ENCODE measurements at places on chromosomes 12 and 14.

DNA sequence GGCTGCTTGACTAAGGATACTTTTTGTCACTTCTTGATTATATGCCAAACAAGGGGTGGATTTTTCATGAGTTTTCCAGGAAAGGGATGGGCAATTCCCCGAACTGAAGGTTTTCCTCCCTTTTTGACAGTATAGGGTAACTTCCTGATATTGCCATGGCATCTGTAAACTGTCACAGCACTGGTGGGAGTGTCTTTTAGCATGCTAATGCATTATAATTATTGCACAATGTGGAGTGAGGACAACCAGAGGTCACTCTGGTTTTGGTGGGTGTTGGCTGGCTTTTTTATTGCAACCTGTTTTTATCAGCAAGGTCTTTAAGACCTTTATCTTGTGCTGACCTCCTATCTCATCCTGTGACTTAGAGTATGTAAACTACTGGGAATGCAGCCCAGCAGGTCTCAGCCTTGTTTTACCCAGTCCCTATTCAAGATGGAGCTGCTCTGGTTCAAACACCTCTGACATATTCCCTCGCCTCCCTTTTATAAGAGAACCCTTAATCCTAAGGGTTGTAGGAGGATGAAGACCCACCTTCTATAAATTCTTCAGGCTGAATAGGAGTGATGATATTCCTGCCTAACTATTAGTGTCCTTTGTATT lies 471.2 kb downstream of the ATP23 start:
- DNase-seq, result no peak

DNA sequence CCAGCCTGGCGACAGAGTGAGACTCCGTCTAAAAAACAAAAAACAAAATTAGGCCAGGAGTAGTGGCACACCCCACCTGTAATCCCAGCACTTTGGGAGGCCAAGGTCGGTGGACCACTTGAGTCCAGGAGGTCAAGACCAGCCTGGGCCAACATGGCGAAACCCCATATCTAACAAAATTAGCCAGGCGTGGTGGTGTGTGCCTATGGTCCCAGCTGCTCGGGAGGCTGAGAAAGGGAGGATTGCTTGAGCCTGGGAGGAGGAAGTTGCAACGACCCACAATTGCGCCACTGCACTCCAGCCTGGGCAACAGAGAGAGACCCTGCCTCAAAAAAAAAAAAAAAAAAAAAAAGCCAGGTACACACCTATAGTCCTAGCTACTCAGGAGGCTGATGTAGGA lies 37.0 kb downstream of the KDM2B start:
- DNase-seq, result no peak

DNA sequence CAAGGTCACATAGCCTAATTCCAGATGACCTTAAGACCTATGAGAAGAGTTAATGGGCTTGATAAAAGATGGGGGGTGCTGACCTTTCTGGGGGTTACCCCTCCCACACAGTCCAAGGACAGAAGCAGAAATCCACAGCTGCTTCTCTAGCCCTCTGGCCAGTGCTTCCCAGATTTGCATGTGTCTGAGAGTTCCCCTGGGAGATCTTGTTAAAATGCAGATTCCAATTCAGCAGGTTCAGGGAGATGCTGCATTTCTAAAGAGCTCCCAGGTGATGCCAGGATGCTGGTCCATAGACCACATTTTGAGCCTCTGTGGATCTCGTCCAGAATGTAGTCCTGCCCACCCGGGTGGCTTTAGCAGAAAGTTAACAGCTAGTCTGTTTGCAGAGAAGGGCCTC lies 82.1 kb downstream of the WSCD2 start:
- DNase-seq, result no peak

GRCh38 chr12:55610598-55610997 lies 26.1 kb upstream of the OR10P1 start:
- DNase-seq, result no peak

GRCh38 chr12:52022841-52023181 lies 16.1 kb downstream of the TAMALIN start:
- no peak for DNase-seq
